Endothelial cell of umbilical vein (primary cell): ENCODE measurements at places on chromosomes 5 and 9. TPM values are rescaled to one million over a fixed set of nuclear protein-coding genes. Genes with fewer than 3 reads are reported as not detected.
A peak's percentile ranks its signal among the peaks of the same experiment; 100 is the strongest.

DNA sequence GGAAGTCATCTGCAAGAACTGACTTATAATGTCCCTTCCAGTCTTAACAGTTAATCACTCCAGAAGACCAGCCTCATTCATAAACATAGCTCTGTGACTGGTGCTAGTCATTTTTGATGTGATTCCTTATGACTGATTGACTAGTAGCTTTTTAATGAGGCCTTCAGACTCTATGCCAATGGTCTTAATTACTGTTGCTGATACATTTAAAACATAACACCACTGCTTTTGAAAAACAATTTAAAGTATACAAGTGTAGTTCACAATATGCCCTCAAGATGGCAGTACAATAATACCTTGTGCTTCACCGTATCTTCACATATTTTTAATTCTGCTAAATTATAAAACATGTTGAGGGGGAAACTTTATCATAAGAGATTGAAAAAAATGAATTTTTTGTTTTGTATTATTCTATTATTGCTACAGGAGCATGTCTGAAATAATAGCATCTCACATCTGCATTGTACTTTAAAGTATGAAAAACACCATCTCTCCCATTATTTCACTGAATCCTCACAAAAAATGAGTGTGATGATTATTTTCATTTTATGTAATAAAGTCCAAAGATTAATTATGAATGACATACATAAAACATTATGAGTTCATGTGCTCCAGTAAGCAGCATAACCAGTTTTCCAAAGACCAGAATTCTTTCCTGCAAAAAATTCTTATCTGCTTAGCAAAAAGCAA, 55.2 kb upstream of the SHISAL2B start:
- H3K4me1 ChIP-seq, result peaks cover 4% of the 10 kb centered on the region
- peak; percentile 52 for DNase-seq
- H3K4me3 ChIP-seq, result no peak overlapping the region
- H3K27ac ChIP-seq, result no peak overlapping the region
- peaks cover 26% of the 10 kb centered on the region for H3K27me3 ChIP-seq
- H3K36me3 ChIP-seq, result no peaks in the 10 kb centered on the region

DNA sequence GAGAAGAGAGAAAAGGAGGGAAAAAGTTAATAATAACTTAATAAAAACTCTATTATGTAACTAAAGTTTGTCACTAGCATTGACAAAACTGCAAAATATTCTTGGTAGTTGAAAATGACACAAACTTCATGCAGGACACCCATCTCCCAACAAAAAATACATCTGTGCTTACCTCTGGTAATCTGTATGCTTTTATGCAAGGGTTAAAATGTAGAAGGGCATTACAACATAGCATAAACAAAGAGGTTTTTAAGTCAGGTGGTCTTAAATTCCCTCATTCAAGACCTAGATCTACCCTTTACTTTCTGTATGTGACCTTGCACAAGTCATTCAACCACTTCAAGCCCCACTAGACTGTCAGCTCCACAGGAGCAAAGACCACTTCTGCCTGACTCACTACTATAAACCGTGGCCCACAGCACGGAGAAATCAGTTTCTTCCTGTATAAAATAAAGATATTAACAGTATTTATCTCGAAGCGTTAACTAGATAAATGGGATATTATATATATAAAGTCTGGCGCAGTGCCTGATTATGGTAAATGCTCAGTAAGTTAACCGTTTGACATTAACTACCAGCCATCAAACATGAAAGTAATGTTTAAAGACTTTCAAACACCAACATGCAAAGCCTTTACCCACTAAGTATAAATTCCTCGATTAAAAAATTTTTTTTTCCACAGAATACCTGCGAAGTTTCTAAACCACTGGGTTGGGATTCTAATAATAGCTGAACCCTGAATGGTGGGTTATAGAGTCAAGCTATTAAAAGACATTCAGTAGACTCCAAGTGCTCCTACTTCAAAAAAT, 2.0 kb downstream of the FBXL17 start:
- H3K27ac ChIP-seq, result no peak overlapping the region
- H3K27me3 ChIP-seq, result no peaks in the 10 kb centered on the region
- peak; percentile 23 for DNase-seq
- peak overlapping the region; percentile 99 for H3K4me3 ChIP-seq

GRCh38 chr9:93254806-93255493, 71.0 kb downstream of the WNK2 start:
- no peak overlapping the region for H3K27ac ChIP-seq
- H3K27me3 ChIP-seq, result no peaks in the 10 kb centered on the region
- H3K4me1 ChIP-seq, result no peaks in the 10 kb centered on the region
- DNase-seq, result no peak

GRCh38 chr9:126482361-126483044, 131.2 kb upstream of the LMX1B start:
- H3K27ac ChIP-seq, result no peak overlapping the region
- no peak for DNase-seq
- H3K4me1 ChIP-seq, result no peaks in the 10 kb centered on the region
- no peak overlapping the region for H3K4me3 ChIP-seq

DNA sequence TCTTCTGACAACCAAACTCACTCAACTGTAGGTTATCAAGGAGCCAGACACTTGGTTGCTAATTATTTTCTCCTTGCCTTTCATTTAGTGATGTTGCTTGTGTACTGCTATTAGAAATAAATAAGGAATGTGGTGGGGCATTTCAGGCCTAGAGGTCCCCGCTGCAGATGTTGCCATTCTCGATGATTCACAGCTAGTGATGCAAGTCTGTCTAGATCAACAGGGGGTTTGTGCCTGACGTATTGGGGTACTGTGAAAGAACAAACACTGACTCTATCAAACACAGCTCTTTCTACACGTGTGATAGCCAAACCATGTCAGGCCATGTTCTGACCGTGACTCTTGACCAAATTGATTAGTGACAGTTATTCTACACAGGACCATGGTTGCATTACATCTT, 144.7 kb downstream of the OSTF1 start:
- H3K36me3 ChIP-seq, result no peaks in the 10 kb centered on the region
- H3K4me1 ChIP-seq, result no peaks in the 10 kb centered on the region
- DNase-seq, result no peak

DNA sequence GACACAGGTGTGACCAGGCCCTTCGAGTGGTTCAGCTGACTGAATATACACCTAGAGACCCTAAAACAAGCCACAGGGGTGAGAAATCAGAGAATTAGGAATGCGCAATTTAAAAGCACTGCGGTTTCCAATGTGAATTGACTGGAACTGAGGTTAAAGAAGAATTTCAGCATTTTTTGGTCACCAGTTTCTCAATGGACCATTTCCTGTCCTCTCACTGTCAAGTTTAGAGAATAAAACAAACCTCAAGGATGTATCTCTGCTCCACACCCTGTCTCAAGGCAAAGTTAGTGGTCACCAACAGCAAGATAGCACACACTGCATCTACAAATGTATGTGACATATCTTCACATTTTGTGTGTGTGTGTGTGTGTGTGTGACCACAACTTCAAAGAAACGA, 143.8 kb upstream of the MAP3K1 start:
- H3K4me3 ChIP-seq, result no peak overlapping the region
- H3K4me1 ChIP-seq, result no peaks in the 10 kb centered on the region
- DNase-seq, result no peak
- H3K36me3 ChIP-seq, result no peaks in the 10 kb centered on the region
- H3K27me3 ChIP-seq, result peaks cover 5% of the 10 kb centered on the region

DNA sequence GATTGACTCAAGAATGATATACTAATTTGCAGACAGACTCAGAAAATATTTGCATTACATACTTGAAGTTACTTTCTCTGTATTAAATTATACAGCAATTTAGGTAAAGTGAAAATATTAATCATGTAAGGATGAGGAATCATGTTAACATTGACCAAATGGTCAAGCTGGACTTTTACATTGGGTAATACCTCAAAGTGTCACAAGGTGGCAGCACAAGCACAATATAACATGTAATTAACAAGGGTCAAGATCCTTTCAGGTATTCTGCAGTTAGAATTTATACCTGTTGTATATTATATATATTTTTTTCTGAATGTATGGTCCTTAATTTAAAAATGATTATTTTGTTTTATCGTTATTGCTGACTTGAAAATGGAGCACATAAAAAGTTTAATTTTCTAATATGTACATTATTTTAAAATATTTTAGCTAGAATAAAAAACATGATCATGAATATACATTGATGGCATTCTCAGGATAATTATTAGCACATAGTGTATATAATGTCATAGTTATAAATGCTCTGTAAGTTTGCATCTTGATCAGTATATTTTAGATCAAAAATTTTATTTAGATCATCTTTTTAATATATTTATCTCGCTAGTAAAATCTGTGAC, 8.6 kb downstream of the HAPLN1 start:
- peak; percentile 64 for DNase-seq
- H3K4me3 ChIP-seq, result no peak overlapping the region
- H3K27me3 ChIP-seq, result peaks cover 6% of the 10 kb centered on the region
- H3K4me1 ChIP-seq, result no peaks in the 10 kb centered on the region

DNA sequence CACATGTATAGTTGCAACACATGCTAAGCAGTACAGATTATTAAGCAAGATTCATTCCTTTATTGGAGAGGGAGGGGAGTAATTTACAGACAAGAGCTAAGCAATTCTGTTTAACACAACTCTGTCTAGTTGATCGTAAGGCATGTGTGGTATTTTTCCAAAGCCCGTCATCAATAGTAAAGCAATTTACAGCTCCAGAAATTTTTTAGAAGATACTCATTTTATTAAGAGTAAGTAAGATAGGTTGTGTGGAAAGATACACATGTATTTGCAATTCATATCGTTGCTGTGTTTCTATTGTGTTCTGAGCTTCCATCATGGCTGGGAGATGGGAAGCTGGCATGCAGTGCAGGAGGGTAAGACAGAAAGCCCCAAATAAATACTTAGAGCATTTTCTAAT, 289.2 kb upstream of the TMEM161B start:
- DNase-seq, result no peak
- H3K27ac ChIP-seq, result no peak overlapping the region
- H3K4me1 ChIP-seq, result no peaks in the 10 kb centered on the region
- no peak overlapping the region for H3K4me3 ChIP-seq
- H3K36me3 ChIP-seq, result no peaks in the 10 kb centered on the region

GRCh38 chr5:74598731-74599130, 41.8 kb downstream of the ENC1 start:
- H3K27me3 ChIP-seq, result no peaks in the 10 kb centered on the region
- no peak overlapping the region for H3K4me3 ChIP-seq
- H3K36me3 ChIP-seq, result no peaks in the 10 kb centered on the region
- peaks cover 23% of the 10 kb centered on the region for H3K4me1 ChIP-seq

DNA sequence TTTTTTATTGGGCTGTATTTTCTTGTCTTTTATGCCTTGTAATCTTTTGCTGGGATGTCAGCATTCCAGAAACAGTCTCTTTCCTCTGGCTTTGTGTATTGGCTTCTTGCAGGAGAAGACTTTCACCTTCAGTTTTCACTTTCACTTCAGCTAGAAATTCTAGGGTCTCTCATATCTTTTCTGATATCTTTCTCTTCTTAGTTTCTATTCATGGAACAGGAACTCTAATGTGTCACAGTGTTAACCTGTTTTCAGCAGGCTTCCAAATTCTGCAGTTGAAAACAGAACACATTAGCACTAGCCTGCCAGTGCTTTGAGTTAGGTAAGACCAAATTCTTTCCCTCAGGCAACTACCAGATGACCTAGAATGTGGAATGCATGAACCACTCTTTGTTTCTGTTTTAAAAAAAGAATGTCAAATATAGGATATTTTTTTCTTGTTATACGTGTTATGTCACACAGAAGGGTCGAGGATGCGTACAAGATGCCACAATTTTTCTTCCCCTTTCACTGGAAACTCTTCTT, 164.7 kb downstream of the TUSC1 start:
- H3K4me3 ChIP-seq, result no peak overlapping the region
- no peak for DNase-seq
- H3K27ac ChIP-seq, result no peak overlapping the region
- H3K36me3 ChIP-seq, result no peaks in the 10 kb centered on the region

GRCh38 chr5:151739939-151740335, 18.5 kb downstream of the ATOX1 start:
- peak overlapping the region; percentile 88 for H3K27ac ChIP-seq
- peaks cover 33% of the 10 kb centered on the region for H3K4me1 ChIP-seq
- no peak overlapping the region for H3K4me3 ChIP-seq
- no peaks in the 10 kb centered on the region for H3K36me3 ChIP-seq
- DNase-seq, result no peak

GRCh38 chr5:88666761-88667495, 216.1 kb downstream of the MEF2C start:
- peaks cover 6% of the 10 kb centered on the region for H3K4me1 ChIP-seq
- H3K27ac ChIP-seq, result no peak overlapping the region
- H3K27me3 ChIP-seq, result peaks cover 71% of the 10 kb centered on the region
- H3K36me3 ChIP-seq, result no peaks in the 10 kb centered on the region

DNA sequence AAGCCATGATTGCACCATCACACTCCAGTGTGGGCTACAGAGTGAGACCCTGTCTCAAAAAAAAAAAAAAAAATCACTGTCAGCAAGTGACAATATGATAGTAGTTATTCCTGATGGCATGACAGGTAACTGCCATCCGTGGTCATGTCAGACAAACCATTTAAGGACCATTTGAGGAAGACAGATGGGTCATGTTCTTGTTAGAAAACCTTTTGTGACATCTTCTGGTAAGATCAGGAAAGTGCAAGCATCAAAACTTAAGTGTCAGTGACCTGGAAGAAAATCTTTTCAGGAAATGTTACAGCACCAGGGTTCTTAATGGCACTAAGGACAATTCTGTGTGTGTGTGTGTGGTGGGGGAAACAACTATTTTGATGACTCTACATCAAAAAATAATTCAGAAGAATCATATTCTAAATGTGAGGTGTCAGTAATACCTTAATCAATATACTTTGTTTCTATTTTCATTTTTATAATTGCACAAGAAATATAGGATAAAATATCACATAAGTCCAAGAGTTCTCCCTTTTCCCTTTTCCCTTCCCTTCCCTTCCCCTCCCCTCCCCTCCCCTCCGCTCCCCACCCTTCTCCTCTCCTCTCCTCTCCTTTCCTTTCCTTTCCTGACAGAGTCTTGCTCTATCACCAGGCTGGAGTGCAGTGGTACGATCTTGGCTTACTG, 17.8 kb downstream of the SLC38A9 start:
- H3K4me3 ChIP-seq, result no peak overlapping the region
- no peak overlapping the region for H3K27ac ChIP-seq
- H3K36me3 ChIP-seq, result no peaks in the 10 kb centered on the region
- H3K27me3 ChIP-seq, result no peaks in the 10 kb centered on the region
- peak; percentile 15 for DNase-seq

DNA sequence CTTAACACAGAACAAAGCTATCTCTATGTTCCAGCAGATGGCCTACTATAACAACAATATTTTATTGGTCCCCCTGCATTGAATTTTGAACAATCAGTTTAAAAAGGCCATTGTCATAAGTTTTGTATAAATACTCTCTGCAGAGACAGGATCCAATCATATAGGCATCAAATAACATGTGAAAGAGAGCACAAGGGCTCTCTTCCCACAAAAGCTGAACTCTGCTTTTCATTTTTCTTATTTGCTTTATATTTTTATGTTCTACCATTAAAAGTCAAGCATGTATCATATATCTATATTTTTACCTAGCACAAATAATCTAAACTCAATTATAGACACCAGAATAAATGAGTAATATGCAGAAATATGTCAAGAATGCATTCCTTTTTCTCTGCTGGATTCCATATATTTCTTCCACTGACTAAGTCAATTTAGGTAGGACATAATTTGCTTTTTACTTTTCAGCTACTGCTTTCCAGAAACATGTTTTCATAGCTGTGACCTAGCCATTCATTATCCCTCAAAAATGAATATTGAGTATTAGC, 143.6 kb downstream of the CDH9 start:
- H3K27me3 ChIP-seq, result no peaks in the 10 kb centered on the region
- H3K27ac ChIP-seq, result no peak overlapping the region
- no peaks in the 10 kb centered on the region for H3K4me1 ChIP-seq
- no peak overlapping the region for H3K4me3 ChIP-seq

KIF20A gene
- total RNA-seq, result 72.0 and 78.1 TPM in 2 replicates

GAPT gene
- not detected in 2 replicates for total RNA-seq

SPINK5 gene
- 0.55 and 0.91 TPM in 2 replicates for total RNA-seq

CSF2 gene
- not detected in 2 replicates for total RNA-seq

LECT2 gene
- total RNA-seq, result not detected in 2 replicates
